Dermis microvascular lymphatic vessel endothelial cell (primary cell): ENCODE measurements at places on chromosomes 5 and 9.
A peak's percentile ranks its signal among the peaks of the same experiment; 100 is the strongest.

- DNase-seq = no peak
Observed at GRCh38 chr5:111201705-111202104, 22.5 kb upstream of the CAMK4 start.

DNA sequence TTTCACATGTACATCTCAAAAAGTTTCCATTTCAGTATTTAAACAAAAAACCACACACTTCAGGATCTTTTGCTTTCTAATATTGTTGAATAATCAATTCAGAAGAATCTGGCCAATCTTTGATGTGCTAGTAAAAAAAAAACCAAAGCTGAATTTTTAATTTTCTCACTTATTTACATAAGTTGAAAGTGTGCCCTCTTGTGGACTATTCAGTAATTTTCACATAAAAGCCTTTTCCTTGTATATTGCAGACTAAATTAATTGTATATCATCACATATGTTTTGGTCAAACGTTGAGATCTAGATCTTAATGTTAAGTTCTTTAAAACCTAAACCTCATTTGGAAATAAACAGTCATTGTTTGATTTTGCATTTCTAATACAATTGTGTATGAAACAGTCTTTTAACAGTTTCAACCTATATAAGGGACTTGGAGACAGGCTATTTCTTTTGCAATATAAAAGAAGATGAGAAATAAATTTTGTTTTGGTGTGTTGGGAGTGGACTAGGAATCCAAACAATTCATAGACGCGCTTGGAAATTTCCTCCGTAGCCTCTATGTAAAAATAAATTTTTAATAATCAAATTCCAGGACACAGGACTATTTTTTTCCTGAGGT, 68.1 kb downstream of the NIPBL start:
- DNase-seq = peak; percentile 83

- DNase-seq = no peak
Observed at GRCh38 chr5:78793907-78794662, 145.5 kb upstream of the LHFPL2 start.

DNA sequence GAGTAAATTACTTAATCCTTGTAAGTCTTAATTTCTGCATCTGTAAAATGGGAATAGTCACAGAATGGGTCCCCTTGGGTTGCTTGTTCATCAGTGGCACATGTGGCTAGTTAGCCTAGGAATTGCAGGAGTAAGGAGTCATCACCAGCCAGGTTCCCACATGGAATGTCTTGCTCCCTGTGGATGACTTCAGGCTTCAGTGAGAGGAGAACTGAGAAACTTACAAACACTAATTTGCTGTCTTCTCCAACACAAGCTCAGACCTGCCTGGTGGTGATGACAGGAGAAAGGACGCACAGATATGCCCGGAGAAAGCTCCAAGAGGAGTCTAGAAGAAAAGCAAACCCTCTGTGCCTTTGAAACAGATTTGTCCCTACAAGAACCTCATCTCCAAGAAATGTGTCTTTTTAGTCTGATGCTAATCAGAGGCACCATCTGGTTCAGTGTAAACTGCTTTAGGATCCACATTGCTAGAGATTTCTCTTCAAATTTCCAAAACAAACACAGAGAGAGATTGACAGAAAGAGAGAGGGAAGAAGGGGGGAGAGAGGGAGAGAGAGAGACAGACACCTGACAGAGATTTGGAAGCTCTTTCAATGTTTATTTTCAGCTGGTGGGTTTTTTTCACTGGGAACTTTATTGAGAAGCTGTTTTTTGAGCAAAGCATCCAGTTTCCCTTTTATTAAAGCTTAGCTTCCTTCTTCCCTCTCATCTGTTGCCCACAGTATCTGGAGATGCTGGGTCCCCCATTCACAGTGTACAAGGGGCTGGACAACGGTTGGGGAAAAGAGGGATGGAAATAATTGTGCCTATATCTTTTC, 128.3 kb downstream of the DOCK2 start:
- DNase-seq = no peak

GRCh38 chr5:131252824-131253171, 11.1 kb upstream of the CDC42SE2 start:
- DNase-seq = peak; percentile 52

- no peak for DNase-seq
Observed at GRCh38 chr5:160030631-160031377, 21.9 kb downstream of the TTC1 start.

DNA sequence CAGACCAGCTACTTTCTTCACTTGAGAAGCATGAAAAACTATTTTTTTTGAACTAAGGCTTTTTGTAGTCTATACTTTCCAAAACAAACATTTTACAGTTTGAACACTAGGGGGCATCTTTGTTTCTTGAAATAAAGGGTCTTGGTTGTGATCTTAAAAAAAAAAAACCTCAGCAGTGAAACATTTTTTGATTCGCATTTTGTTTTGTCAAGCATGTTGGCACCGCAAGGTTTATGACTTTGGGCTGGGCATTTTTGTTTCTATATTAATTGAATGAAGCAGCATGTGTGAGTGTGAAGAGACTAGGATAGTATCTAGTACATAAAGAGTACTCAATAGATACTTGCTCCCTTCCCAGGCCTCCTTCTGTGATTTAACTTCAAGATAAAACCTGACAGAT, 31.6 kb upstream of the ACOT12 start:
- peak; percentile 30 for DNase-seq

GRCh38 chr5:106171708-106172107, 1499.0 kb downstream of the EFNA5 start:
- DNase-seq = no peak

DNA sequence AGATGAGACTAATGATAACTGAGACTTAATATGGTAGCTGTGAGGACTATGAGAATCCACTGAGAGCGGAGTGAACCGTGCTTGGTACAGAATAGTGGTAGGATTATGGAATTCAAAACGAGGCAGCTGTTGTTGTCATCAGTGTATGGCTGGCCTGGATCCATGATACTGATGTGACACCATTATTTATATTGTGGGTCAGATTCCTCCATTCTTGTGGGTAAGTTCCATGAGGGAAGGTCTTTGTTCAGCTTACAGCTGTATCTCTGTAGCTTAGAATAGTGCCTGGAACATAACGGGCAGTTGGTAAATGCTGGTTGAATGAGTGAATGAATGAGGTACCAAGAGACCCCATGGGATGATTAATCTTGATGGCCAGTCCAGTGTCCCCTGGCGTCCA, 61.8 kb downstream of the ACER2 start:
- DNase-seq = no peak

- DNase-seq = no peak
Observed at GRCh38 chr5:116423141-116423540, 151.5 kb downstream of the SEMA6A start.

DNA sequence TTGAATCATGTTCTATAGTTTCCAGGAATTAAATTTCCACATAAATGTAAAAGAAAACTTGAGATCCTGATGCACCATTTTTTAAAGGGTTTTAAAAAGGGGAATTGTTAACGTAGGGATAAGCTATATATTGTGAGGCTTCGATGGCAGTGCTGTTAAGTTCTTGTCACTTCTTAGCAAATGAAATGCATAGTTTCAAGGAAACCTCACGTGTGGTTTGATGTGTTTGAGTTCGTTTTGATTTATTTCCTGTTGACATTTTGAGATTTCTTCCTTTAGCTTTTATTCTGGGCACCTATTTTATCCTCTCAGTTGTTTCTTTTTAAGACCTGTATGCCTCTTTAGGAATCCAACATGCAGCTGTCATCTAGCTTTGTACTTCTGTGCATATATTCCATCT, 301.0 kb downstream of the DOCK8 start:
- DNase-seq = no peak
